Kidney epithelial cell (primary cell): ENCODE measurements at places on chromosomes 5 and 9.

DNA sequence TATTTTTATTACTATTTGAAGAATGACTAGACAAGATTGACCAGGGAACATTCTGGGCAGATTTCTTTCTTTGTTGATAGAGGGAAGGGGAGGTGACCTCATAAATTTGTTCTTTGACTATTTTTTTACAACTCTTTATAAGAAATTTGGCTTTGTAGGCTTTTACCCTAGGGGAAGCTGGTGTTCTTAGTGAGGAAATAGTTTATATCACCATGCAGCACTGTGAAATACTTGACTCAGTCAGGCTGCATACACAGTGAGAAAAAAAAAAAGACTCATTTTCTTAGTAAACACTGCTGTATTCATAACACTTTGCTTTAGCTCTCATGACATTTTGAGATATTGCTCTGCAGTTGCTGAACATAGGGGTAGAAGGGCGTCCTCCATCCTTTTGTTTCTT is 336.6 kb upstream of the PIK3R1 start:
- DNase-seq: no peak

GRCh38 chr9:125885405-125886034 is 138.3 kb downstream of the PBX3 start:
- no peak for DNase-seq

DNA sequence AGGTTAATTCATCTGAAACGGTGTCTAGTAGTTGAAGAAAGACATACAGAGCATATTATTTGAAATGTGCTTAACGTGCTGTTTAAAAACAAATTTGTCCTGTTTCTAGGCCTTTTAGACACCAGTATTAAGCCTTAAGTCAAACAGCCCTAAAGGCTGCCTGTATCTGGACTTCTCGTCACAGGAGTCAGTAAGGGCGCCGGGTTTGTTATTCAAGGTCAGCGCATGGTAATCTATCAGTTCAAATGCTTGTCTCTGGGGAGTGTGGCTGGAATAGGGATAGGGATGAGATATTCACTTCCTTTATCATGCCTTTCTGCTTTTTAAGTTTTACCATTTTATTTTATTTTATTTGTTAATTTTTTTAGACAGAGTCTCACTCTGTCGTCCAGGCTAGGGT is 9.4 kb upstream of the CNOT6 start:
- no peak for DNase-seq

DNA sequence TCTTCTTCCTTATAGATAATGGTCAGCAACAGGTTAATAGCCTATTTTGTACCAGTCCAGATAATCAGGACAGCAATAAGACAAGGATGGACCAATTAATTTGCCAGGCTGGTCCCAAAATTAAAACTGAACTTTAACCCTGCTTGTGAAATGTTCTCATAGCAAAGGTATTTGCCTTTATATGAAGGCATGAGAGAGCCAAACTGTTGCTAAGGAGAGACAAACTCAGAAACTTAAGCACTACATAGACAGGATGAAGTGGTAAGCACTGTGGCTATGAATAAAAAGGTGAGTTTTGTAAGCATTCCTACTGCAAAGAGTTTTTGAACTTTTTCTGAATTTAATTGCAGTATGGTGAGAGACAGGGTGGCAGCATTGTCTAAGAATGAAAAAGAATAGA is 174.7 kb upstream of the PPP1R2B start:
- DNase-seq: no peak

GRCh38 chr5:32991421-32991815 is 280.3 kb downstream of the NPR3 start:
- no peak for DNase-seq

DNA sequence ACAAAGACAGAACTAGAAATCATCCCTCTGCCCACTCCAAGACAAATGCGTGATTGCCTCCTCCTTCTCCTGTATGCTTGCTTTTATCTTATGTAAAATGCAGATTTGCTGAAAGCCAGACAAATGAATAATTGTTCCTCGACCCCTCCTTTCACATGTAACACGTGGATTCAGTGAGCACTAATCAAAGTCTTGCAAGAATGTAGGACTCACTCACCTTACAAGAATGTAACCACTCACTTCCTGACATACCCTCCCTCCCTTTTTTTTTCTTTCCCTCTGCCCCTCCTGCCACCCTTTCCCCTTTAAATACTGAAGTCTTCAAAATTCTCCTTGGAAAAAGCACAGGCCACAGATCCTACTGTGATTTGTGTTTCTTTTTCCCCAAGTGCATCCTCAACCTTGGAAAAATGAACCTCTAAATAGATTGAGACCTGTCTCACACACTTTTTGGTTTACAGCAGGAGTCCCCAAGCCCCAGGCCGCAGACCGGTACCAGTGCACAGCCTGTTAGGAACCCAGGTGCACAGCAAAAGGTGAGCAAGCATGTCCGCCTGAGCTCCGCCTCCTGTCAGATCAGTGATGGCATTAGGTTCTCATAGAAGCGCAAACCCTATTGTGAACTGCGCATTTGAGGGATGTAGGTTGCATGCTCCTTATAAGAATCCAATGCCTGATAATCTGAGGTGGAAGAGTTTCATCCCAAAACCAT is 29.4 kb upstream of the HSD17B3 start:
- DNase-seq: peak; percentile 63
